ENCODE measurements at places on chromosomes 6 and 20.

GRCh38 chr20:53146201-53146891, 174.2 kb downstream of the TSHZ2 start:
- DNase-seq, result no peak

- DNase-seq, result no peak
Observed at GRCh38 chr20:49867453-49868215, 47.7 kb downstream of the SPATA2 start.

- DNase-seq, result no peak
Observed at GRCh38 chr6:81263531-81264168, 488.8 kb downstream of the TENT5A start.

DNA sequence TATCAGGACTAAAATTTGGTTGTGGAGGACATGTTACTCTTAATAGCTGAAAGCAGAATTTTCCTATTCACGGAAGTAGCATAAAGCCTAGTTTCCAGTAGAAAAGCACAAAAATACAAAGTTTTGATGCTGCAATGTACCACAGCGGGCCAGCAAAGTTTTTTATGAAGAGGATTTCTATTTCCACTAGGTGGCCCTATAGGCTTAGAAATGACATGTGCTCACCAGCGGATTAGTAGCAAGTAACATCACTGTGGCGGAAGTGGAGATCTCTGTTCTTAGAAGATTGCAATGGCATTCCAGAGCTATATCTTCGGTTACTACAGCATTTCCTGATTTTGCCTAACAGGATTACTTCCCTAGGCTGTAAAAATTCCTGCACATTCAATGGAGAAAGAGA, 1219.0 kb upstream of the EYS start:
- no peak for DNase-seq

Measured in lower lobe of right lung (tissue), 2 donors.